T-helper 1 cell (primary cell): ENCODE measurements at places on chromosomes 12 and 14.
A peak's percentile ranks its signal among the peaks of the same experiment; 100 is the strongest.

GRCh38 chr14:44170101-44170500 is 337.0 kb downstream of the FSCB start:
- no peak for DNase-seq

GRCh38 chr12:106088246-106088808 is 50.4 kb downstream of the NUAK1 start:
- DNase-seq, result no peak

DNA sequence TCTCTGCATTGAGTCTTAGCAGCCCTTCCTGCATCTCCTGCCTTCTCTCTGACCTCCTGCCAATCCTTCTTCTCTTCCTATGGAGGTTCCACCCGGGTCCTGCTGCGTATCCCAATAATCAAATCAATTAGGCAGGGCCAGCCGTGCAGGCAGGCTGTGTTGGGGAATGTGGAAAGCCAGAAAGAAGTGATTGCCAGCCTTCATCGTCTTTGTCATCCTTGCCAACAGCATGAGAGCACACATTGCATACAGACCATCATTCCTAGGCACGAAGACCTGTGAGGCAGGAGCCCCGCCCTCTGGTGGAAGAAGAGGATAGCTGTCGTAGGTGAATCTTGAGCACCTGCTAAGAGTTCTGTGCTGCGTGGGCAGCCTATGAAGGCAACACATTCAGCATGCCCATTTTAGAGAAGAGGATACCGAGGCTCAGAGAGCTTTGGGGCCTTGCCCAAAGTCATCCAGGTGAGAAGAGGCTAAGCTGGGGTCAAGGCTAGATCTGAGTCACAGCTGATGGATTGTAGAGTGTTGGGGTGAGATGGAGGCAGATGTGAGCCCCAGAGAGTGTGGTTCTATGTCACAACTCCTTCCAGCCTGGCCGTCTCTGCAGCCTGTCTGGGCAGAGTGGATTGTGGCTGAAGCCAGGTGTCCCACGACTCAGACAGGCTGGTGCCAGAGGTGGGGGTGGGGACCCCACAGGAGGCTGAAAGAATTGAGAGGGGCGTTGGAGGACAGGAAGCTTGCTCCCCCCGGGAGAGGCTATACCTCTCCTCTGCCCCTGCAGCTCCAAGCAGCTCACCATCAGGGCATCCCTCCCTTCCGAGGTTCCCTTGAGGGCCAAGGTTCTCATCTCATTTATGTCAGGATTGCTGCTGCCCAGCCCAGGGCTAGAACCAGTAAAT is 12.7 kb downstream of the C14orf132 start:
- DNase-seq, result no peak

- DNase-seq, result no peak
Observed at GRCh38 chr14:36027354-36027753, 149.2 kb downstream of the PTCSC3 start.

GRCh38 chr12:79454338-79454843 is 236.4 kb downstream of the PAWR start:
- DNase-seq, result no peak

DNA sequence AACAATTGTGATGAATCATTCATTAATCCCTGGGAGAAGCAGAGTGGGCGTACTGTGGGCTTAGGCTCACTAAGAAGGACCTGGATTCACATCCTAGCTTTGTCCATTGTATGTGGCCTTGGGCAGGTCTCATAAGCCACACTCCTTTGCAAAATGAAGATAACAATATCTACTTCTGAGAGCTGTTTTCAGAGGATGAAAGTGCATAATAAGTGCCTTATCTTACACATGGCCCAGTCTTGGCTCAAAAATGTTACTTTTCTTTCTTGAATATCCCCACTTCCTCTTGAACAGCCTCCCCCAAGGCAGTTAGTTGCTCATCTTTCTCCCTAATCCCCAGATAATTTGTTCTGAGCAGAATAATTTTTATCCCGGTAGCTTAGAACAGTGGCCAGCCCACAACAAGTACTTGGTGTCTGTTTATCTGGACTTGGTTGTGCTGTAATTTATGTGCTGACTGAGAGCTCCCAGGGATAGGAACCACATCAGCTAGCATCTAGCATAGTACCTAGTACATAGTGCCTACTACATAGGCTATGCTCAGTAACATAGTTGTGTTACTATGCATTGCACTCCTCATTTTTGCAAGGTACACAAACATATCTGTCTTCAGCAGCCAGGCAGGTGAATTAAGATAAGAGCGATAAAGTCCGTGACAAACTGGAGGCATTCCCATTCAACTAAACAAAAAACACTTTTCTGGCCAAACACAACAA is 61.7 kb upstream of the NUDT4 start:
- no peak for DNase-seq

- no peak for DNase-seq
Observed at GRCh38 chr12:108328420-108328819, 10.7 kb downstream of the CMKLR1 start.

- DNase-seq, result no peak
Observed at GRCh38 chr14:54606178-54606577, 39.2 kb downstream of the SAMD4A start.

GRCh38 chr12:22545255-22545654 is 913 bp upstream of the C2CD5 start:
- no peak for DNase-seq

GRCh38 chr12:47812797-47813510 is 6.7 kb downstream of the HDAC7 start:
- DNase-seq, result peak; percentile 98

GRCh38 chr12:99981639-99982190 is 3.0 kb downstream of the ANKS1B start:
- DNase-seq, result no peak

DNA sequence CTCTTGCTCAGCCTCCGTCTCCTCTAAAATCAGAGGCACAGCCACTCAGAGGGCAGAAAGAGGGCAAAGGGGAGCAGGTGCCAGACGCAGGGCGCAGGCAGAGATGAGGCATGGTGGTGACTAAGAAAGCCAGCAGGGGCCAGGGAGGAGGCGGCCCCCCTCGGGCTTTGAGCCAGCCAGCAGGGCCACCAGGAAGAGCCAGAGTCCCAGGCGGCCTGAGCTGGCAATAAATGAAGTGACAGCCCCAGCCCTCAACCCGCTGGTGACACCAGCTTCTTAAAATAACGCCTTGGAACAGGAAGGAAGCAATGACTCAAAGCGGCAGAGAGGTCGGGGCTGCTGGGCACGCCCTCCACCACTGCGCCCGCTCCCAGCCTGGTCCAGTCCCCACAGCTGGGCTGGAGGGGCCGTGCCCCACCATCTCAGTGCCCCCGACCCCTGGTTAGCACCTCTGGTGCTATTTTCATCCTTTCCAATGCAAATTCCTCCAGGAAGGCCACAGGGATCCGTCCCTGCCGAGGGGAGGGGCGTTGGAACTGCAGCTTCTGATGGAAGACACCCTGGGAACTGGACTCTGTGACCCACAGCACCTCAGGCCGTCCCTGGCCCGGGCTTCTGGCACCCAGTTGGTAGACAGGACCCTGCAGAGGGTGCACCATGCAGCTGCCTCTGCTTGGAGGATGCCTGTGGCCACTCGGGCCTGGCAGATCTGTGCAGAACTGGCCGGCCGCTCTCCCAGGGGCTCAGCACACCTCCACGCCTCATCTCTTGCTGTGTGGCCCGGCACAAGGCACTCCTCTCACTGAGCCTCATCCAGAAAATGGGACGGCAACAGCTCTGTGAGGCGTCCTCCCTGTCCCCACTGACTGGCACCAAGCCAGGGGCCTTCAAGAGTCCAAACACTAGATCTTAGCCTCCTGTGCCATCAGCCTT is 113.7 kb downstream of the NCOR2 start:
- DNase-seq, result peak; percentile 77

DNA sequence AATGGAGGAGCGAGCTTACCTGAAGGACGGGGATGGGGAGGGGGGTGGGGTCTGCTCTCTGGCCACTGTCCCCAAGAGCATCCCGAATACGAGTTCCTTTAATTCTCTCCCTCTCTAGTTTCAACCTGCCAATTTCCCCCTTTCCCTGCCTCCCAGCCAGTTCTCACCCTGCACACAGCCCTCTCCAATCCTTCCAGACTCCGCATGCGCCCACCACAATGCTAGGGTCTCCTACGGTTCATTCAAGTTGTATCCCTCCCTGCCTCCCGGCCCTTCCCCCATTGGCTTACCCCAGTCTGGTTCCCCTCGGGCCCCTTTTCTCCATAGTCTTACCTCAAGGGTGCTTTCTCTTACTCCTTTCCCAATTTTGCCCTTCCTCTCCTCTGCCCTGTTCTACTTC is 708 bp upstream of the IGFBP6 start:
- DNase-seq, result no peak

DNA sequence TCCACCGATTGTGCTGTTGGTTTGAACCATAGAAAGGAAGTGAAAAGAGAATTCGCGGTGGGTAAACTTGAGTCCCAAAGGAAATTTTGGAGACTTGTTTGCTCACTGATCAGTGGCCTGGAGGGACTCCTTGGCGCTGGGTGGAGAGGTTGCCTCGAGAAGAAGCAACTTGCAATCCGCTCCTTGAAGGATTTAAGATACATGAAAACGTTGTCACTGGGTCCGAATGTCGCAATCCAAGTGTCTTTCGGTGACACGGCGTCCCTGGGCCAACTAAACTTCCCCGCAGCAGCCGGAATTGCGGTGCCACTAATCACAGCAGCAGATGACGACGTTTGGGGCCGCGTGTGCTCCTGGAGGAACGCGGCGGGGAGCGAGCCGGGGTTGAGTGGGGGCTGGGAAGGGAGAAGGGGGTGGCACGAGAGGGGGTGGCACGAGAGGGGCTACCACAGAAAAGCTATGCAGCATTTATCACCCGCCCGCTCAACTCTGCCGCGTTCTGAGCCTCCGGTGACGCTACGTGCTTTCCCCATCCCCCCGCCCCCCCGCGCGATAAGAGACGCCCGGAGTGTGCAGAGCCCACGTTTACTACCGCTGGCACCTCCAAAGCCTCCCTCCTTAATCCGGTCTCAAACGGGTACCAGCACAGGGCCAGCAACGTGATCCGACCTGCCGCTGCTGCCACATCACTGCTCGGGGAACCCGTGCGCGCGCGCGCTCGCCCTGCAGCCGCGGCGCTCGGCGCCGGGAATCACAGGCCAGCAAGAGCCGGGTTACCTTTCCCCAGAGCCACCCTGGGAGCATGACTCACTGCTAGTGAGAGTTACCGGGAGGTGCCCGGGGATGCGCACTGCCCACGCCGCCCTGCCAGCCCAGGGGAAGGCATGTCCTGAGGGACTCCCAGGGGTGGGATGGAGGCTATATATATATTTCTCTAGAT is 833 bp upstream of the BHLHE41 start:
- no peak for DNase-seq
